NCI-H345 (cell line): ENCODE measurements at places on chromosomes 3 and 15.
A peak's percentile ranks its signal among the peaks of the same experiment; 100 is the strongest.

DNA sequence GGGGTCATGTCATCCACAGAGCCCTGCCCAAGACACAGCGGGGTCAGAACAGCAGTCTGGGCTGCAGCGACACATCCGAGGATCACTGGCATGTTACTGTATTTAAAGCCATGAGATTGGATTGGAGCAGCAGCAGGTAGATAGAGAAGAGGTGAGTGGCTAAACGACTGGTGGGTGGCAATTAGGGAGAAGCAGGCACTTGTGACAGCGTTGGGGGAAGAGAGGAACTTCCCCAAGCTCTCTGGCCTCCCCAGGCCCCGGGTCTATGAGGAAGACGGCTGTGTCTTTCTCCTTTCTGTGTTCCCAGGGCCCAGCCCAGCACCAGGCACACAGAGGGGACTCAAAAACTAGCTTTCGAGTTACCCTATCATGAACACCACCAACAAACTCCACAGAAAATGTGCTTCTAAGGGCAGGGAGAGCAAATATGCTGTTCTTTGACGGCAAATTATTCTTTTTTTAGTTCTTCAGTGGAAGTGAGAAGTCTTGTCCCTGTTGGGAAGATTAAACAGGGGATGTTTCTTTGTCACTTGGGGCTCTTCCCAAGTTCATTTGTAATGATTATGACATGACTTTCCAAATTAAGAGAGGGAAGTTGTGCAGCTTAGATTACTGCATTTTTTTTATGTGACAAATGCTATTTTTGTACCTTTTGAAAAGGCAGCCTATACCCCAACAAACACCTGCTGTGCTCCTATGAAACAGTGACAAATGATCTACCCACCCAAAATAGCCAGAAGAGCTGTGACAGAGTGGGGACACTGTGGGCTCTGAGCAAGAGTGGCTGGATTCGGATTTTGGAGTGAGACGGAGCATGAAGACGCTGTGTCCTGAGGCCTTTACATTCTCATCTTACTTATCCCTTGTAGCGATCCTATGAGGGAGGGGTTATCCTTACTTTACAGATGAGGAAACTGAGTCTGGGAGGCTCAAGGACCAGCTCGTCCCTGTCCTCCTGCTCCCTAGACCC lies 7.2 kb upstream of the SYNM start:
- no peak for DNase-seq

DNA sequence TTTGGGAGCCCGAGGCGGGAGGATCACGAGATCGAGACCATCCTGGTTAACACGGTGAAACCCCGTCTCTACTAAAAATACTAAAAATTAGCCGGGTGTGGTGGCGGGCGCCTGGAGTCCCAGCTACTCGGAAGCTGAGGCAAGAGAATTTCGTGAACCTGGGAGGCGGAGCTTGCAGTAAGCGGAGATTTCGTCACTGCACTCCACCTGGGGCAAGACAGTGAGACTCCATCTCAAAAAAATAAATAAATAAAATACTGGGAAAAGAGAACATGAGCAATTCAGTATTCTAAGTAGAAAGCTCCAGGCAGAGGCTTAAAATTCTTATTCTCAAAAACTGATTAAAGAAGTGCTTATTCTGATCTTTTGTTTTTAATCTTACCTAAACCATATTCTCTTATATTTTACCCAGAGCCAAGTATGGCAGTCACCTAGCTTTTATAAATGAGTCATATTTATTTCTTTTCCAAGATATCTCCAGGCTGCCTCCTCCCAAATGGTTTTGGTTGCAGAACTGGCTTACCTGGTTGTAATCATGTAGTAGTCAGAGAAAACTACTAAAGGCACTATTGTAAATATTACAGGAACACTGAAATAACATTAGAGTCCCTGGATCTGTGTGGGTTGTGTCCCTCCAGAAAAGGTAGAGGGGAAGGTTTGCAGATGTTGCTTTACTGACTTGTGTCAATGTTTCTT lies 45.8 kb upstream of the DYNC1LI1 start:
- no peak for DNase-seq

DNA sequence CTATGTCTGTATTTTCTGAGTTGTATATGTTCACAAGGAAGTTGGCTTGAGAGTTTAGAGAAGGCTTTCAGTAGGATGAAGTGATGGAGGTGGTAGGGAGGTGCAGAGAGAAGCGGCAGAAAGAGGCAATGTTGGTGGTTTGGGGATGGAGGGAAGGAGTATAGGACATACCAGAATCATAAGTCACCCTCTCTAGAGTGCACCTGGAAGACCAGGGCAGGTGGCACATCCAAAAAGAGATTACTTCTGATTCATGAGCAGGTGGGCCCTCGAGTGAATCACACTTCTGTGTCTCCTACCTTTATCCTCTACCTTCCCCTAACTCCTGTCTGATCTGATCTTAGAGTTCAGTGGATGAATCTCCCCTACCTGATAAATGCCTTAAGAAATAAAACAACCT lies 41.8 kb upstream of the MRPL3 start:
- DNase-seq = no peak

- no peak for DNase-seq
These were observed 1005.2 kb upstream of the CADM2 start for GRCh38 chr3:83953417-83954089.

GRCh38 chr3:112811917-112812660 lies 34.6 kb downstream of the CD200R1L start:
- no peak for DNase-seq

GRCh38 chr3:21785765-21786437 lies 34.9 kb upstream of the ZNF385D start:
- no peak for DNase-seq

GRCh38 chr3:13518516-13518953 lies 30.4 kb upstream of the FBLN2 start:
- DNase-seq = no peak

- no peak for DNase-seq
These were observed 32.6 kb downstream of the SERPINI2 start for GRCh38 chr3:167441256-167441655.

DNA sequence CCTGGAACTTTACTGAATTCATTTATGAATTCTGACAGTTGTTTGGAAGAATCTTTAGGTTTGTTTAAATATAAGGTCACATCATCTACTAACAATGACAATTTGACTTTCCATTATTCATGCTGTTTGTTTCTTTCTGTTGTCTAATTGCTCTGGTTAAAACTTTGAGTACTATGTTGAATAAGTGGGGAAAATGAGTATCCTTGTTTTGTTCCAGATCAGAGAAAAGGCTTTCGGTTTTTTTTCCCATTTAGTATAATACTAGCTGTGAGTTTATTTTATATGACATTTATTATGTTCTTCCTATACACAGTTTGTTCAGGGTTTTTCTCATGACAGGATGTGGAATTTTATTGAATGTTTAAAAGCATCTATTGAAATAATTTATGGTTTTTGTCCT lies 11.3 kb upstream of the TUBGCP5 start:
- DNase-seq = no peak

GRCh38 chr3:38460377-38461270 lies 6.9 kb downstream of the ACVR2B start:
- DNase-seq = no peak

- DNase-seq = no peak
These were observed 5.3 kb downstream of the PLA2G4F start for GRCh38 chr15:42151141-42151561.

DNA sequence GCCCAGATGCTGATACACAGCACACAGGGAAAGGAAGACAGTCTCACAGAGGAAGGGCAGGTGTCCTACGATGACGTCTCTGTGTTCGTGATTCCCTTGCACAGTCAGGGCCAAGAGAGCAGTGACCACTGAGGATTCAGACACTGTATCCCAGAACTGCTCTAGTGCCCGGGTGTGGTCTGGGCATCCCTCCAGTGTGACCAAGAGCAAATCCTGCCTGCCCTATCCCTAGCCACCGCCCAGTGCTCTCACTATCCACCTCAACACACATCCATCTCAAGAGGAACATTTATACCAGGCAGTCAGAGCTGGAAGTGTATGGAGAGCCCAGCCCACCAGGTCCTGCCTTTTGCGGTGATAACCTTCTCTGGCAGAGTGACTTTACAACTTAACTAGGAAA lies 4.1 kb downstream of the PPM1M start:
- DNase-seq = no peak

- DNase-seq = no peak
These were observed 416.5 kb downstream of the TBL1XR1 start for GRCh38 chr3:176780766-176781165.

DNA sequence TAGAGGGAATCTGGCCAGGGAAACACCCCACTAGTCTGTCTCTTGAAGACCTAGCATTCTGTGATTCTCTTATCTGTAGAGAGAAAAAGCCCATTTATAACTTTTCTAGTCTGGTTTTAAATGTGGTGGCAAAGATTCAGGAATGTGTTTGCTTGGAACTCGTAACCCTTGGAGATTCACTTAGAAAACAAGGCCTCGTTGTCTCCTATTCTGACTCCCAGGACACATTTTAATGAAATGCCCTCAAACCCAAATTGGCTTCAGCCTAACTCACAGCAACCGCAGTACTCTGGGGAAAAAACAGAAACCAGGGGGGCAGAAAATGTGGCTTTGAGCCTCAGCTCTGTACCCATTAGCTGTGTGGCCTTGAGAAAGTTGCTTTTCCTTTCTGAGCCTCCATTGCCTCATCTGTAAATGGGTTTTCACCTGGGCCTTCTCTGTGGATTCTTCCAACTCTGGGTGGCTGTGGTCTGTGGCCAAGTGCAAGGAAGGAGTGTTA lies 36.5 kb downstream of the RPLP1 start:
- DNase-seq = no peak

- no peak for DNase-seq
These were observed 75.8 kb downstream of the CTNNB1 start for GRCh38 chr3:41274944-41275668.

DNA sequence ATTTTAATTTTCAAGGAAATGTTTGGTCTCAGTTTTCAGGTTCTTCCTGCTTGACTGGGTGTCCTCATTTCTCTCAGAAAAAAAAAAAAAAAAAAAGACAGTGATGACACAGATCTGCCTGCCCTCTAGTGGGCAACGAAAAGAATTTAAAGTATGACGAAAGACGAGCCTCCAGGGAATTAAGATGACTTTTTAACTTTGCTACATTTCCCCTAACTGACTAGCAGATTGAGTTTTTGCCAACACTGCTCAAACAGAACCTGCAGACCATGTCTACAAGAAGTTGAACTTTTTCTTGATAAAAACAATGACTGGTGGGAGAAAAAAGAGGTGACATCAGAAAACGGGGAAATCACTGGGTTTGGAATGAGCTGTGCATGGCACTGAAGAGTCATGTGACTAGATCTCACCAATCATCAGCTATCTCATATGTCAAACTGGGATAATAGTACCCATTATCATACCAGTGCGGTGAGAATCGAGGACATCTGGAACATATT lies 40.8 kb downstream of the EOMES start:
- DNase-seq = peak; percentile 23

DNA sequence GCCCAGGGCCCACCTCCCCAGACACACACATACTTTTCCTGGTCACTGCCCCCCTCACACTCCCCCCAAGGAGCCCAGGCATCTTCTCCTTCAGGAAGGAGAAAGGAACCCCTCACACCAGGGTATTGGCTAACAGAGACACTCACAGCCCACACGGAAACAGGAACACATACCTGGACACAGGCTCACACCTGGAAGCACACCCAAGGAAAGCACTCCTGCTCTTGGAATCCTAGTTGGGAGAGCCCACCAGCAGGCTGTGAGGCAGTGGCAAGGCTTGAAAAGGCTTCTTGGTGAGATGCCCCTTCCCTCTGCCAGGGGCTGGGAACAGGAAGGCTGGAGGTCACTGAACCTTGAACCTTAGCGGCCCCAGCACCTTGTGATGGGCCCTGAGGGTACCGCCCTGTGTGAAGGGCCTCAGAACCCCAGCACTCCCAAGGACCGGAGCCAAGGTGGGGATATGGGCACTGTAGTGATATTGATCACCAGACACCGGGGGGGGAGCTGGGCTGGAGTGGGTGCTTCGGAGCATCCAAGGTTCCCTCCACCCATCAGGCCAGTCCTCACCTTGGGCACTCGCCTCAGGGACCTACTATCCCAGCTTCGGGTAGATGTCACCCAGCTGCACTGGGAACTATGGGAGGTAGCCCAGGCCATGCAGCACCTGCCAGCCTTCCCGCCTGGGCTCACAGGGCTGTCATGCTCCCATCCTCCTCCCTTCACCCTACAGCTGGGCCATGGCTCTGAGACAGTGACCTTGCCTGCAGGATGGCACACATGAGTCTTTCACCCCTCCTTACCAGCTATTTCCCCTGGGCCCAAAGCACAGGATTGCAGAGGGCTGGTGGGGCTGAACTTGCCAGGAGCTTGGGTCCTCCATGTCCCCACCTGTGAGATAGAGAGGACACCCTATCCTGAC lies 16.4 kb downstream of the MYL3 start:
- no peak for DNase-seq

GRCh38 chr15:82030176-82030575 lies 15.6 kb downstream of the MEX3B start:
- DNase-seq = no peak

DNA sequence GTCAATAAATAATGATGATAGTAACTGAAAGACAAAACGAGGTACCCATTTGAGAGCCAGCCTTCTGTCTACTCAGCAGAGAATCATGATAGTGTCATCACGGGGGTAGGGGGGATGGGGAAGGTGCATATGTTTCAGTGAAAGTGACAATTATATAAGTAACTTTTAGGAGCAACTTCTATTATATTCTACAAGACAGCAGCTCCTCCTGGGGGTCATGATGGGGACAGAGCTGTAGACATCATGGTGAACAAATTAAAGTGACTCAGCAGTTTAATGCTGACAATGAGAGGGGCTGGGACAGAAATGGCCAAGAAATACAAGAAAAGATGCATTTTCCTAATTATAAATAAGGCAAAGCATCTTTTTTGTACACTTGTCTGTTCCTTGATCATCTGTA lies 11.8 kb downstream of the CAPN3 start:
- DNase-seq = no peak

- no peak for DNase-seq
These were observed 43.0 kb upstream of the NTRK3 start for GRCh38 chr15:88299497-88299896.

DNA sequence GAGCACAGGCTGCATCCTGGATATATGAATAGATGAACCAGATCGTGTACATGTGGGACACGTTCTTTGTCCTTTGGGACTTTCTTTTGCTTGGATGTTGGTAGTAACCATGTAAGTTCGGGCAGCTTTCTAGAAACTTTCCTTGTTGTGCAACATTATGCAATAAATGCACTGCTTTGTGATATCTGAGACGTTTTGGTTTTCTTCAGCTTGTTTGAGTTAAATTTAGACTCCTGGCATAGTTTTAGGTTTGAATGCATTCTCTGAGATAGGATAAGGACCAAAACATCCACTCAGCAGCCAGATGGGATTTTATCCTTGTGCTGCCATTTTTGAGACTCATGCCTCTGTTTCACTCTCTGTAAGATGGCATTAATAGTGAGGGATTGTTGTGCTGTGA lies 158.9 kb downstream of the IGF1R start:
- no peak for DNase-seq

DNA sequence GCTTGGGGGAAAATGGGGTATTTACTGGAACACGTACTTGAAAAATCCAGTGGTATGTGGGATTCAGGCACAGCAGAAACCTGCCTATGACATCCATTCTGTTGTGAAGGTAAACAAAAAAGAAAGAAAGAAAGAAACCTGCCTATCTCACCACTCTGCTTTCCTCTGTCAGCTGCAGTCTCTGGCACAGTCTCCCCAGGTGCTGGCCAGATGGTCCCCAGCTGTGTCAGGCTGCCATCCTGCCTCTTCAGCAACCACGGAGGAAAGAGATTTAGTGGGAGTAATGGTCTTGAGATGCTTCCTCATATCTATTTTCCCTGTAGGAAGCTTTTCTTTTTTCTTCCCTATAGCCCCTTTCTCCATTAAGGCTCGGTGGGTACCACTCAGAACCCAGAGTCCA lies 2.5 kb upstream of the PXYLP1 start:
- DNase-seq = no peak

- DNase-seq = peak; percentile 36
These were observed 486 bp downstream of the LSG1 start for GRCh38 chr3:194671511-194671899.
